Ascending aorta (tissue), 2 donors: ENCODE measurements at places on chromosomes 12 and 14. TPM values are rescaled to one million over a fixed set of nuclear protein-coding genes. Genes with fewer than 3 reads are reported as not detected.

Gene SLC5A8
- 0.11 TPM for total RNA-seq

Gene SRGAP1
- total RNA-seq = 5.5 TPM

Gene RFC5
- total RNA-seq = 5.2 TPM

Gene COQ5
- total RNA-seq = 5.9 TPM
